ENCODE measurements at places on chromosomes 7 and 10.

- peak; percentile 68 for DNase-seq
Observed at GRCh38 chr7:105656922-105657521, 75.7 kb upstream of the EFCAB10 start.

GRCh38 chr7:10237306-10237705 lies 736.4 kb upstream of the PHF14 start:
- DNase-seq = no peak

- DNase-seq = peak; percentile 6
Observed at GRCh38 chr10:132921086-132921485, 21.3 kb downstream of the CFAP46 start.

- DNase-seq = no peak
Observed at GRCh38 chr7:157494506-157495176, 157.8 kb downstream of the DNAJB6 start.

DNA sequence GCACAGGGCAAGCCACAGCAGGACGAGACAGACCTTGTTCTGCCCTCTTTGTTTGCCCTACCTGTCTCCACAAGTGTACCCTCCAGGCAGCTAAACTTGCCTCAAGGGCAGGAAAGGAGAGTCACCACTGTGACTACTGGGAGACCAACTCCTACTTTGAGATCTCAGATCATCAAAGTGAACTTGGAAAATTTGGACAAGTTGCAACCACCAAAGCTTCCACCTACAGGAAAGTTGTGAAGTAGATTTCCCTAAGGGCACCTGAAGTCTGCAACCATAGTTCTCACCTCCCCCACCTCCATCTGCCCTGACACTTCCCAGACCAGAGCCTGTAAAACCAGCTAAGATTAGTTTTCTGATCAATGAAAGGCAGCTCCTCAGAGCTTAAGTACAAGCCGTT lies 2.5 kb upstream of the WDR91 start:
- no peak for DNase-seq

GRCh38 chr10:29878492-29878891 lies 180.9 kb downstream of the JCAD start:
- DNase-seq = no peak

DNA sequence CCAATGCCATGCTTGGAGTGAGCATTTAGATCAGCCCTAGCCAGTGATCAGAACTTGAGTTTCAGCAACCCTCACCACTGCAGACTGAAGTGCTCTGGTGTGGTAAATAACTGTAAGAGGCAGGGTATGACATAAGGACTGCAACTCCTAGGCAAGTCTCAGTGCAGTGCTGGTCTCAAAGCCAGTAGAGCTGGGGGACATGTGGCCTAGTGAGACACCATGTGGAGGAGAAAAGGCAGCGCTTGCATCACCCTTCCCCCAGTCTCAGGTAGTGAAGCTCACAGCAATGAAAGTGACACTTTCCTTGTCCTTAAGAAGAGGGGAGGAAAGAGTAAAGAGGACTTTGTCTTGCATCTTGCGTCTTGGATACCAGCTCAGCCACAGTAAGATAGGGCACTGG lies 386.8 kb upstream of the POT1 start:
- DNase-seq = no peak

GRCh38 chr7:101618207-101618839 lies 10.8 kb downstream of the MYL10 start:
- DNase-seq = no peak

GRCh38 chr10:77877441-77878344 lies 48.9 kb downstream of the DLG5 start:
- no peak for DNase-seq

GRCh38 chr10:6528198-6528950 lies 51.7 kb downstream of the PRKCQ start:
- no peak for DNase-seq

GRCh38 chr10:77550378-77550777 lies 87.2 kb downstream of the KCNMA1 start:
- no peak for DNase-seq
